Spleen (tissue), 13 donors: ENCODE measurements at places on chromosomes 5 and 9. TPM values are rescaled to one million over a fixed set of nuclear protein-coding genes. Genes with fewer than 3 reads are reported as not detected.

GRCh38 chr9:129252937-129253802 is 75.1 kb upstream of the IER5L start:
- DNase-seq = peak; percentile 62

Gene SPATA31E1
- not detected for polyA plus RNA-seq

Gene PHYHD1
- polyA plus RNA-seq = 12.0 TPM

Gene GPR21
- 0.24 TPM for polyA plus RNA-seq
